ENCODE measurements at places on chromosomes 6 and 20.

DNA sequence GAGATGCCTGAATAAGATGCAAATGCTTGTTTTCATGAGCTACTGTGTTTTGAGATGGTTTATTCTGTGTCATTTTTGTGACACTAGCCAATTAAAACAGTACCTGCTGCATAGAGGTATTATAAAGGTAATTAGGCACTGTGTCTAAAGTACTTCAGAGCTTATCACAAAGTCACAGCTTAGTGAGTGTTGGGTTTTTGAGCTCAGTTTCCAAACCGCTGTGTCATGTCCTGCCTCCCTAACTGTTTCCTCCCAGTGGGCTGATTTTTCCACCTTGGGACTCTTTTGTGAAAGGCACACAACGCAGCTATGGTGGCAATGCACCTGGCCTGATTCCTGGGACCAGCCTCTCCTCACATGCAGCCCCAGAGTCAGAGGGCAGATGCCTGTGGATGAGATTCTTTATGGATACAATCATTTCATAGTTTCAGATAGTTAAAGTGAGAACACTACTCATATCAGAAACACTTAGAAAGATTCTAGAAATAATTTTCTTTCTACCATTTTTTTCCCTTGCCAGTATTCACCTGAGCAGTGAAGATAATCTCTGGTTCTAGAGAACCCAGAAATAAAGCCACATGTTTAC is 41.3 kb upstream of the TAGAP start:
- no peak for DNase-seq

DNA sequence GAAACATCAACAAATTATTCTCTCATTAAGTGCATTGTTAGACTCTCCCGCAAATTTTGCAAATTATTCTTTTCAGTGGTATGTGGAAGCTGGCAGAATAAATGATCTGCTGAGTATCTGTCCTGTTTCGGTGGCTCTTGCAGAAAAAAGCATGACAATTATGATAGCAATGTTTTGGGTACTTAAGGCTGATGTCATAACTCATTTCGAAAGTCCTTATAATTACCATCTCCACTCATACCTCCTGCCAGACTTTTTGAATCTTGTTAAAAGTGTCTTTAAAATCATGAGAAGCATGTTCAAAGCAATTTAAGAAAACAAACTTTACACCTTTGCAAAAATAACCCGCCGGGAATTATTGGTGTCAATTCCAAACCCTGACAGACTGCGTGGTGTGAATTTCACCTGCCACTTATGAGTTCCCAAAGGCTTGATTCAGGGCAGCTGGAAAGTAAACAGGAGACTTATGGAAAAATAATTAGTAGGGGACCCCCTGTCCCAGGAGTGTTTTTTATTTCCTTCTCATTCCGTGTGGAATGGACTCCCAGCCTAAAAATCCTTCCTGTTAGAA is 87.6 kb upstream of the E2F3 start:
- DNase-seq = no peak

- no peak for DNase-seq
Measured at GRCh38 chr20:62951896-62952372, 575 bp upstream of the SLC17A9 start.

DNA sequence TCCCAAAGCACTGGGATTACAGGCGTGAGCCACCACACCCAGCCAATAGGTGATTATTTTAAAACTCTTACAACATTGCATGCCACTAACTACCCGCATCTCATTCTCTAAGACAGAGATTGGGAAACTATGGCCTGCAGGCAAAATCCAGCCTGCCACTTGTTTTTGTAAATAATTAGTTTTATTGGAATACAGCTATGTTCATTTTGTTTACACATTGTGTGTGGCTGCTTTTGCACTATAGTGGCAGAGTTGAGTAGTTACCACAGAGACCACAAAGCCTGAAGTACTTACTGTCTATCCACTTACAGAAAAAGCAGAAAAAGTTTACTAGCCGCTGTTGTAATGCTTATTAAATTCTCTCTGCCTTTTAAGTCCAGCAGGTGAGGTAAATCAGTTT is 16.4 kb upstream of the PKIG start:
- DNase-seq = no peak

GRCh38 chr20:23513164-23513563 is 22.2 kb downstream of the CST8 start:
- no peak for DNase-seq

GRCh38 chr20:37342231-37343177 is 3.4 kb upstream of the SRC start:
- no peak for DNase-seq

DNA sequence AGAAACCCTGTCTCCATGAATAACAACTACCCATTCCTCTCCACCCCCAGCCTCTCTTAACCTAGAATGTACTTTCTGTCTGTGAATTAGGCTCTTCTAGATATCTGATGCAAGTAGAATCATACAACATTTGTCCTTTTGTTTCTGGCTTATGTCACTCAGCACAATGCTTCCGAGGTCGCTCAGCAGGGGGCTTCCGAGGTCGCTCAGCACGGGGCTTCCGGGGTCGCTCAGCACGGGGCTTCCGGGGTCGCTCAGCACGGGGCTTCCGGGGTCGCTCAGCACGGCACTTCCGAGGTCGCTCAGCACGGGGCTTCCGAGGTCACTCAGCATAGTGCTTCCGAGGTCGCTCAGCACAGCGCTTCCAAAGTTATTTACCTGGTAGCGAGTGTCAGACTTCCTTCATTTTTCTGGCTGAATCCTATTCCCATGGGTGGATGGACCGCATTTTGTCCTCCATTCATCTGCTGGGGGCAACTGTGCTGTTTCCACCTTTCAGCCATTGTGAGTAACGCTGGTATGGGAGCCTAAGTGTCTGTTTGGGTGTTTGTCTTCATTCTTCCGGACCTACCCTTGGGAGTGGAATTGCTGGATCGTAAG is 31.0 kb upstream of the BHLHE23 start:
- DNase-seq = no peak

DNA sequence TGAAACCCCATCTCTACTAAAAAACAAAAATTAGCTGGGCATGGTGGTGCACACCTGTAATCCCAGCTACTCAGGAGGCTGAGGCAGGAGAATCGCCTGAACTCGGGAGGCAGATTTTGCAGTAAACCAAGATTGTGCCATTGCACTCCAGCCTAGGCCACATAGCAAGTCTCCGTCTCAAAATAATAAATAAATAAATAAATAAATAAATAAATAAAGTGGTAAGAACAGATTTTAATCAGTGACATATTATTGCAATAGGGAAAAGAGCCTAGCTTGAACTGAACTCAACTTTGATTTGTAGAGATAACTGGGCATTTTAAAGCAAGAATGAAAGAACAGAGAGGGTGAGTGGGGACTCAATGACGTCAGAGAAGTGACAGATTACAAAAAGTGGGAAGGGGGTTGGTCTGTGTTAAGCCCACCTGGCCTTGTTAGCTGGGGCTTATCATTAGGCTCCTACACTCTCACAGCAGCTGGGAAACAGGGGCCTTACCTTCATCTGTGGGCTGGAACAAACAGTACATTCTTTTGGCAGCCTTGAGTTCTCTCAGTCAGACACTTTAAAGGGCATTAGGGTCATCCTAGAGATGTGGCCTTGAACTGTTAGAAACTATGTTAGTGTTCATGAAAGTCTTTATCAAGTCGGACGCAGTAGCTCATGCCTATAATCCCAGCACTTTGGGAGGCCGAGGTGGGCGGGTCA is 24.5 kb upstream of the KIFC1 start:
- no peak for DNase-seq

GRCh38 chr20:38277691-38278090 is 17.2 kb upstream of the KIAA1755 start:
- no peak for DNase-seq

- DNase-seq = no peak
Measured at GRCh38 chr6:70886661-70887060, 70.2 kb downstream of the B3GAT2 start.
